ENCODE measurements at places on chromosomes 2 and 18.

DNA sequence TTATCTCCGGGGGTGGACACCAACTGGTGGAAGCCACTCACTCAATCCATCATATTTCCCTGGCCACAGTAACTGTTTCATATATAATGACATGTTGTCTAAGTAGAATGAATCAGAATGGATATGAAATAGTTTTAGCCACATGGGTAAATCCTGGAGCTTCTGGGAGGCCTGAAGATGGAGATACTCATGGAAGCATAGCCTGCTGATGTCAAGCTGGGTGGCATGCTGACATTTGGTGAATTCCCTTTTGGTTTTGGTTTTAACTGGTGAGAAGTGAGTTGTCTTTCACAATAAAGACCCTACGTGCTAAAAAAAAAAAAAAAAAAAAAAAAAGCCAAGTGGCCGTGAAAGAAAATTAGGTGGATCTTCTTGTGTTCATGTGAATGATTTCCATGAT, 105.3 kb upstream of the ITGA6 start:
- DNase-seq = no peak

DNA sequence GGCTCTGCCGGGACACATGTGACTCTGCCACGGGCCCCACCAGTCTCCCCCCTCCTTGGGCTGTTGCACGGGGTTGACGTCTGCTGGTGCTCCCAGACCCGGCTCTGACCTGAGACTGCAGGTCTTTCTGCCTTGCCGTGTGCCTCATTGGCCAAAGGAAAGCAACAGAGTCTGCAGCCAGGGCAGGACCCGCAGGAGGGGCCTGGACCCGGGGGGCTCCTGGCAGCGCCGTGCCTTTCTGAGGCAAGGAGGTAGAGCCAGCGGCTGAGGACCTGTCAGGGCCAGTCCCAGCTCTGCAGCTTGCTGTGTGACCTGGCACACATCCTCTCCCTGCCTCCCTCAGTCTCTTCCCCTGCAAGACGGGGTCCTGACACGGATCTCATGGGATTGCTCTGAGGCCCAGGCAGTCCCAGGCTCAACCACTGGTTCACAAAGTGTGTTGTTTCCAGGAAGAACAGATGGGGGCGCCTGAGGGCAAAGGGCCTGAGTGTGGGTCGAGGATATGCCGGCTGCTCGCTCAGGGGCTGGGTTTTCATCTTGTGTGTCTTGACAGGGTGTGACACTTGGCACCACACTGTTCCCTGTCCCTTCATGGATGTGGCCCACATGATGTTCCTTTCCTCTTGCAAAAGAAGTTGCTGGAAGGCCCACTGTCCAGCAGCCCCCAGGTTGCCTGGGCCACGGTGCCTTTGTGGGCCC, 9.0 kb downstream of the CAPN10 start:
- no peak for DNase-seq

DNA sequence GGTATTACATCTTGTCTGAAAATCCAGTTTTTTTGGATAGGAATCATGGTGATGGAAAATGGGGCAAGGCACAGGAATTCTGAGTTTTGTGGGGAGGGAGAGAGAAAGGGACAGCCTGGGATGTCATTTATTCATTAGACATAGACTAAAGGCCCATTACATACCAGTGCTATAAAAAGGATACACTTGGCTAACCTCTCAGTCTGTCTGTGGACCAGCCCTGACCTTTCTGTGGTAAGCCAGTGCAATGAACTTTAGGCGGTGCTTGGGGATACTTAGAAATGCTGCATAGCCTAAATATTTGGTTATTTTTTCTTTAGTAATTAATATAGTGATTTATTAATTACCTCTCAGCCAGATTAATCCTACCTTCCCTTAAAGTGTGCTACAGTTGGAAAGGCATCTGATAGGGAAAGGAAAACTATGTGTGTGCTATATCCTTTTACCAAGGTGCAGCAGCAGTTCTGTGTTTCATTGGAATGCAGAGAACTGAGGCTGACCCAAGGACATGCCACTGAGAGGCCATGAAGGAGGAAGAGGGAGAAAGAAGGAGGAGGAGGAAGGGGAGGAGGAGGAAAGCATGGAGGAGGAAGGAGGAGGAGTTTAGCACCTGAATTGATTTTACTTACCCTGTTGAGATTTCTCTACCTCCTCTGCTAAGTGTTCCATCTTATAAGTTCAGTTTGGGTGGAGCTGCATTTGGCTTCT, 37.5 kb downstream of the KCNS3 start:
- DNase-seq = no peak

GRCh38 chr2:190511104-190511503, 23.4 kb downstream of the NEMP2 start:
- peak; percentile 34 for DNase-seq

DNA sequence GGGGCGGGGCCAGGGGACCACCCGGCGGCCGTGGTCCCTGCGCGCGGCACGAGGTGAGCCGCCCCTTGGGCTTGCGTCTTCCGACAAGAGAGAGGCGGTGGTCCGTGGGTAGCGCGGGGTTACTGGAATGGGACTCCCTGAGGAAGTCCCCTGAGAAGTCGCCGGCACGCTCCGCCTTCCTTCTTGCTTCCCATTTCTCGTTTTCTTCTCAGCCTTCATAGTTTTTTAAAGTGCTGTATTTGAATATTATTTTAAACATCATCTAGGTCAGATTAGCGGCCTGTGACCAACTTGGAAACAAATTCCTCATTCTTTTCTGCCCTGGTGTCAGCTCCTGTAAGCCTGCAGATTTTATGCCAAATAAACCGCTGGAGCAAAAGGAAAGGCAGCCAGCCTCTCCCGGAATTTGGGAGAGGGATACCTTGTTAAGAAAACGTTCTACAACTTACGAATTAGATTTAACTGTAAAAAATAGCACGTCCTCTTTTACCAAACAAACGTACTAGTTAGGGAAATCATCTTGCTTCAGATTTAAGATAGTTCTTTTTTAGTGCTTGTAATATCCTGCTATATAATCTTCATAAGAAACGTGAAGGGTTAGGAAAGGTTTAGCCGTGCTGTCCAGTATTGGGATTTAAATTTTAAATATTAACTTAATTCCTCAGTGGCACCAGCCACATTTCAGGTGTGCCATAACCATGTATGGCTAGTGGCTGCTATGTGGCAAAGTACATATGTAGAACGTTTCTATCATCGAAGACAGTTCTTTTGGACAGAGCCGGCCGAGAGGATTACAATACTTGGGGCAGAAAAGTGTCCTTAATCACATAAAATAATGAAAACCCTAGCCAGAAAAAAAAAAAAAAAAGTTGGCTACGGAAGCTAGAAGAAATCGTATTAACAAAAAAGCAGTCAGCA, 628 bp upstream of the PTPN2 start:
- no peak for DNase-seq

- DNase-seq = no peak
Observed at GRCh38 chr2:143745060-143745459, 615.8 kb downstream of the ARHGAP15 start.

DNA sequence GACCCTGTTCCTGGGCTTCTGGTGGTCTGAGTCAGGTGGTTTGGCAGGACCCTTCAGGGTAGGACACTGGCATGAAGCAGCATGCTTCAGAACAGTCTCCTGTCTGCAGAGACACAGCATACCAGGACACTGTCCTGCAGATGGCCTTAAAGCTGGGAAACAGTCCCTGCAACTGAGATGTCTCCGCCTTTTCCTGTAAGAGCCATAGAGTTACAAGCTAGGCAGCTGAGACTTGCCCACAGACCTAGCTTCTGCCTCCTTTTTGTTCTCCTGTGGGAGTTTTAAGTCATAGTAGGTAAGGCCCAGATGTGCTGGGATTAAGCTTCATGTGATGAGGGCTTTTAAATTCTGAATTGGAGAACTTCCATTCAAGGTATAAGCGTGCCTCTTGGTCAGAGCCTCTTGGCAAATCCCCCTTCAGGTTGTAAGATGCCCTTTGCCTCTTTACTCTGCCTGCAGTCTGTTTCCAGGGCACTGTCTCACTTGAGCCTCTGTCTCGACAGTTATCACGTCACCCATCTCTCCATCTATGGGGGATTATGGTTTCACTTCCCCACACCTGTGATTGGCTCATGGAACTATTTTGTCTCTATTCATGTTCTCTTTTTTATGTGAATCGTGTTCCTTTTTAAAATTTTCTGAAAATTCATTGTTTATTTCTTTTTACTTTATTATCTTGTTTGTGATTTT, 51.8 kb downstream of the COA5 start:
- no peak for DNase-seq

- DNase-seq = no peak
Observed at GRCh38 chr18:8602040-8602439, 7.2 kb upstream of the RAB12 start.

- no peak for DNase-seq
Observed at GRCh38 chr2:86393521-86394491, 47.4 kb upstream of the KDM3A start.

DNA sequence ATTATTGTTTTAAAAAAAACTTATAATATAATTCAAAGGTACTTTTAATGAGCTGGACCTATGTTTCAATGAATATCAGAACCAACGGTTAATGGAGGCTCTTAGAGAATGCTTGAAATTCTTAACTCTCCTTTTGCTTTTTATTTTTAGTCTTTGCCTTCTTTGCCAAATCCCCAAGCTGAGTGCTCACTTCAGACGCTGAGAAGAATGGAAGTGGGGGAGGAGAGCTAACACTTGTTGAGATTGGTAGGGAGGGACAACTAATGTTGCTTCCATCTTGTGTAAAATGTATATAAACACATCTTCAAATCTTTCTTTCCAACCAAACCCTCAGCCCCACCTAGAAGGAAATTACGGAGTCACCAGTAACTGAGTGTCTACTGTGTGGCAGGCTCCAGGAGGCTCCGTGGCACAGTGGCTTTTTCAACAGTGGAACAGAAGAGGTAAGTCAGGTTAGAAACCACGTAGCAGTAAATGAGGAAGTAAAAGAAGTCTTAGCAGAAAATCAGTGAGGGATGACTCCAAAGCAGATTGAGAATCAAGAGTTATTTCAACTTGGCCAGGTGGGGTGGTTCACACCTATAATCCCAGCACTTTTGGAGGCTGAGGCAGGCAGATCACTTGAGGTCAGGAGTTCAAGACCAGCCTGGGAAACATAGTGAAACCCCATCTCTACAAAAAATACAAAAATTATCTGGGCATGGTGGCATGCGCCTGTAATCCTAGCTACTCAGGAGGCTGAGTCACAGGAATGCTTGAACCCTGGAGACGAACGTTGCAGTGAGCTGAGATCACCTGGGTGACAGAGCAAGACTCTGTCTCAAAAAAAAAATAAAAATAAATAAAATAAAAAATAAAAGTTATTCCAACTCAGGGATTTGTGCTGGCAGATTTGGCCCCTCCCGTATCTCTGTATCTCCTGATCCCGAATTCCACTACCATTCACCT, 45.0 kb upstream of the CREB1 start:
- DNase-seq = no peak

DNA sequence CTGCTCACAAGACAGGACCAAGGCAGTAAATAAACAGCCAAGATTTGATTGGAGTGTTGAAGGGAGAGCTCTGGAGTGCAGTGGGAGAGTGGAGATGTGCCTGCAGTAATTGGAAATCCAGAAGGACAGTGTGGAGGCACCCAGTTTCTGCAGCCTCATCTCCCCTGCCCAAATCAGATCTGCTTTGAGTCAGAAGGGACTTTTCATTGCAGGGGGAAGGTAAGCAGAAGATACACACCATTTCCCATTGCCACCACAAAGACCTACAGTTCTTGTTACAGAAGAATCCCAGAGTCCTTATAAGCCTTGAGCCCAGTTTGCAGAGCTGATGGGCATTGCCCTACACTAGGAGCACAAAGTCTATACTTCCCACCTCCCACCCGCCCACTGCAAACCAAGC, 27.2 kb upstream of the GCFC2 start:
- no peak for DNase-seq

- no peak for DNase-seq
Observed at GRCh38 chr2:160741271-160741670, 247.7 kb upstream of the RBMS1 start.

GRCh38 chr2:220269367-220269766, 641.9 kb downstream of the SLC4A3 start:
- DNase-seq = no peak

DNA sequence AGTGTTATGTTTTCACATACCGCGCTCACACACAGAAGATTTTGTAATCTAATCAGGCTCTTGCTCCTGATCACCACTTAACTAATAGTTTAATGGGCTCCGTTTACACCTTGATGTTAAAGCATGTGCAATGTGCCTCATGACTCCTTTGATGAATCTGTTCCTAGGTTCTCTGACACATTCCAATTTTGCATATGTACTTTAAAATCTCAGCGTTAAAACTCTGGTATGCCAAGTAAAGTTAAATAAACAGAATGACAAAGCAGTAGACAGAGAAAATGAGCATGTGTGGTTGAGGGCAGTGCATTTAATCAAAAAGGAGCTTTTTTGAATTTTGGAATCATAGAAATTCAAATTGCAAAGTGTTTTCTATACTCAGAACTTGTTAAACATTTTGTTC, 96.4 kb downstream of the TCF4 start:
- no peak for DNase-seq

- DNase-seq = no peak
Observed at GRCh38 chr18:66111018-66111417, 360.2 kb downstream of the CDH7 start.

DNA sequence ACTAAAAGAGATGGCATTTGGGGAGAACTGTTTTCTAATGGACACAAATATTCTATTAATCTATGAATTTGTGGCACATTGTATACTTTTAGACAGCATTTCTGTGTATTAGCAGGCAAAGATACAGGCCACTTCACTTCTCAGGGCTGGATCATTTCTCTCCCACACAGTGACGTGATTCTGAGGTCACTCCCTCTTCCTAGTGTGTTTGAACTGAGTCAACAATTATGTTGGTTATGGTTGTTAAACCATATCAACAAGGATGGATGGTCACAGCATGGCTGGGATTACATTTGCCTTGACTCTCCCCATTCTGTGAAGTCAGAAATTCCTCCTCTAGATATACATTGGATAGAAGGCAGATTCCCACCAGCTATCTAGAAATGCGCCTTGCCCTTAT, 11.6 kb downstream of the NOSTRIN start:
- no peak for DNase-seq

DNA sequence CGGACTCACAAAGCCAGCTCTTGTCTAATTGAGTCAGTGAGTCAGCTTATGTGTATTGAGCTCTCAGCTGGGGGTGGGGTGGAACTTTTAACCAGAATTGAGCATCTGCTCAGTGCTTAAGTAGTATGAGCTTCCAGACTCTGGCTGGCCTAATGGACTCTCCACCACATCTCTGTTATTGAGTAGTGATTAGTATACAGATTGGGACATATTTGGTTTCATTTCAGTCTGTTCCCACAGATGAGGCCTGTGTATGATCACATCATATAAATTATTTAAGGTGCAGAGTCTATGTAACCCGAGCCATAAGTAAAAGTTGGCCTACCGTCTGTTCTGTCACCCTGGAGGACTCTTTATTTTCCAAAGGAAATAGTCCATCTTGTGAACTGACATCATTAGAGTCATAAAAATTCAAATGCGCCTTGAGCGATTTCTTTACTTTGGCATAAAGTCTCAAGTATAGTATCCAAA, 152.1 kb downstream of the THSD7B start:
- no peak for DNase-seq

- DNase-seq = no peak
Observed at GRCh38 chr18:12515550-12515949, 107.8 kb downstream of the PRELID3A start.

GRCh38 chr2:241796610-241797138, 12.3 kb upstream of the NEU4 start:
- no peak for DNase-seq
